ENCODE measurements at places on chromosomes 13 and 19.

- no peak for DNase-seq
Observed at GRCh38 chr19:21568816-21569493, 63.6 kb downstream of the ZNF429 start.

DNA sequence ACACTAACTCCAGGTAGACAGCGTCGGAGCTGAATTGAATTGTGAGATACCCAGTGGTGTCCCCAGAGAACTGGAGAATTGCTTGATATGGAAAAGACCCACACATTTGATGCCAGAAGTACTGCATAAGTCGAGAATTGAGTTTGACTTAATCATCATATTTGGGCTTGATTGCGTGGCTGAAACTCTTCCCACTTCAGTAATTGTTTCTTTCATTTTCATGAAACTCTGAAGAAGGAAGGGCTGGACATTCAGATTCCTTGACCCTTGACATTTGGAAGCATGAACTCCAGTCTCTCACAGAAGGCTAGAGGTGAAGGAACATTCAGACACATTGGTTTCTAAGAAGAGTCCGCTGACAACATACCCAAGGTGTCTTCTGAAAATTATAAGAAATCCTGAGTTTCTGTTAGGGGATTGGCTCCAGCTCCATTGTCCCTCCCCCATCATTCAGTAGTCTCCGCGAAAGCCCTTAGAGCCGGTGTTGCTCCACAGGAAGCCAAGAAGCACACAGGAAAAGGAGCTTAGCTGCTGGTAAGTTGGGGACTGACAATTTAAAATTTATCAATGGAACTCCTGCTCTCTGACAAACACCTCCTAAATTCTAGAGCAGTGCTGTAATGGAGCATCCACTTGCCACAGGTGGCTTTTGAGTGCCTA lies at the start of gene FPR2:
Gene FPR2, plus strand, starts transcription at position 484 of the 660 bp plus-strand sequence. CDS start 7,479 bp downstream, outside the sequence.
- peak; percentile 21 for DNase-seq

DNA sequence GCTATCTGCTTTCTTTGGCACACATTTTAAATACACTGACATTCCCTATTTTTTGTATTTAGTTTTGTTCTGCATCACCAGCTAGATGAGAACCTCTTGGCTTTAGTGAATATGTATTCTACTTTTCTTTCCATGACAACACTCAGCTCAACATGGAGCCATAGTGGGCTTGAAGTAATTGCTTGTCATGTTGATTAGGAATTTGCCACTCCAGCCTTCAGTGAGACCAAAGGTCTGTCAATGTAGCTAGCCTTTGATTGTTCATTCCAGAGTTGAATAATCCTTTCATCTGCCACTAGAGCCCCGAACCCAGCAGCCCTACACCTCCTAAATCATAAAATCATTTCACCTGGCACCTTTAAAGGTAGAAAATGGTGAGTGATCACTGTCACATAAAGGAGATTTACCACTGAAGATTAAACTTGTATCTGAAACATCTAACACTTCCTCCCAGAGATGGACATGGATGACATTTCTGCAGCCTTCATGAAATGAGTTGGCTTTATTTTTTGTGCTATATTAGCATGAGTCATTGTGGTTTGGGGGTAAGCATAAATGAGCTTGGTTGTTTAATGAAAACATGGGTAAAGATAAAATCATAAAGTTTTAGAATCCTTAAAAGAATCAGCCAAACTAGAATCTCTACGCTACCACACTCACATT lies 29.2 kb upstream of the GARRE1 start:
- peak; percentile 40 for DNase-seq

- no peak for DNase-seq
Observed at GRCh38 chr19:35911173-35911572, 3.1 kb upstream of the TYROBP start.

- no peak for DNase-seq
Observed at GRCh38 chr13:51603716-51604115, 19.5 kb downstream of the WDFY2 start.

DNA sequence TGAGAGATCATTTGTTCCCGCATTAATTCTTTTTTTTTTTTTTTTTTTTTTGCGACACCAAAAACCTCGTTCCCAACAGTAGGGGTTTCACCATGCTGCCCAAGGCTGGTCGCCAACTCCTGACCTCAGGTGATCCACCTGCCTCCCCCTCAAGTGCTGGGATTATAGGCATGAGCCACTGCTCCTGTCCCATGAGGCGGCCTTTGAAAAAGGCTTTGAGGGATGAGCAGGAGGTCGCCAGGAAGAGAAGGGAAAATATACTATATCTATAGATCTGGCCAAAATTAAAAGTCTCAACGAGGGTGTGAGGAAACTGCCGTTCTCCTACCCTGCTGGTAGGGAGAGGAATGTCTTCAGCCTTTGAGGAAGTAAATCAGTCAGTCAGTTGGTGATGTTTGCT lies 26.2 kb downstream of the ZNF473 start:
- no peak for DNase-seq

GRCh38 chr19:34353546-34353945 lies 11.4 kb upstream of the GPI start:
- no peak for DNase-seq

DNA sequence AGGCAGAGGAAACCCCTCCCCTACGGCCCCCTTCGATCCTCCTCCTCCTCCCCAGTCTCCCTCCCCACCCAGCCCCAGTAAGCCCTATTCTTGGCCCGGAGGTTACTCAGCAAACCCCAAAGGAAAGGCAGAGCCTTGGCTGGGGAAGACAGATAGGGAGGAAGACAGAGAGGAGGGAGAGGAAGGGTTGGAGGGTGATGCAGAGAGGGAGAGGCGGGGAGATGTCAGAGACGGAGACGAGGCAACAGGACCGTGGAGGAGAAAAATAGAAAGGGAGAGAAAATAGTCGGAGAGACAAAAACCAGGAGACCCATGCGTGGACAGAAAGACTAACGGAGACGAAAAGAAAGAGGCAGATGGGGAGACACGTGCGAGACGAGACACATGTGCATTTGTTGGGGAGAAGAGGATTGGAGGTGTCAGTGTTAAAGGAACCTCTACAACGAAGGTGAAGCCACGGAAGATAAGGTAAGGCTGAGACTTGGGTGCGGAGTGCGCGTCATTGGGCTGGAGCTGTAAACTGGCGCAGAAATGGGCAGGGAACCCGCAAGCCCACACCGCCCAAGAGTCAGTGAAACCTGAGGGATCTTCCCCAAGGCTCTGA lies 2.9 kb downstream of the TGFB1 start:
- DNase-seq: peak; percentile 18
